ENCODE measurements at places on chromosomes 3 and 15. TPM values are rescaled to one million over a fixed set of nuclear protein-coding genes. Genes with fewer than 3 reads are reported as not detected.

The ROPN1 gene
- not detected for polyA plus RNA-seq

The SKOR1 gene
- 0.25 TPM for polyA plus RNA-seq

The CHRNB4 gene
- 3.1 TPM for polyA plus RNA-seq

The DNAJC17 gene
- 38.5 TPM for polyA plus RNA-seq

The GXYLT2 gene
- polyA plus RNA-seq = 11.1 TPM

The SOX14 gene
- polyA plus RNA-seq = not detected

The CA12 gene
- 151 TPM for polyA plus RNA-seq

The APOD gene
- 11.7 TPM for polyA plus RNA-seq

The FBLN2 gene
- 24.2 TPM for polyA plus RNA-seq

The OR5H14 gene
- not detected for polyA plus RNA-seq

The CADM2 gene
- polyA plus RNA-seq = 0.45 TPM

The NUP210 gene
- 23.7 TPM for polyA plus RNA-seq

The SERPINI2 gene
- 0.86 TPM for polyA plus RNA-seq

The AMOTL2 gene
- 72.1 TPM for polyA plus RNA-seq

The PCYT1A gene
- 38.8 TPM for polyA plus RNA-seq

The CPLX3 gene
- polyA plus RNA-seq = not detected

The NGLY1 gene
- polyA plus RNA-seq = 41.5 TPM

The SLC27A2 gene
- polyA plus RNA-seq = 64.1 TPM

The SLC28A2 gene
- polyA plus RNA-seq = 0.44 TPM

The CHRNA5 gene
- polyA plus RNA-seq = 10.0 TPM

The TF gene
- 3.9 TPM for polyA plus RNA-seq

The TTC21A gene
- polyA plus RNA-seq = 7.3 TPM

The POC1A gene
- 8.1 TPM for polyA plus RNA-seq

The SNX22 gene
- polyA plus RNA-seq = 0.83 TPM

The RAP2B gene
- 7.3 TPM for polyA plus RNA-seq

The FBXW12 gene
- polyA plus RNA-seq = 0.35 TPM

The GPR27 gene
- 8.1 TPM for polyA plus RNA-seq

The SPCS1 gene
- 166 TPM for polyA plus RNA-seq

The P2RY1 gene
- 3.1 TPM for polyA plus RNA-seq

The SNUPN gene
- polyA plus RNA-seq = 32.7 TPM

The ECT2 gene
- 33.7 TPM for polyA plus RNA-seq

The AADACL2 gene
- polyA plus RNA-seq = not detected

The SI gene
- polyA plus RNA-seq = not detected

The ANKDD1A gene
- polyA plus RNA-seq = 4.4 TPM

The CCR9 gene
- polyA plus RNA-seq = 0.11 TPM

The SH3BP5 gene
- 59.4 TPM for polyA plus RNA-seq

The HHLA2 gene
- 16.8 TPM for polyA plus RNA-seq

The GOLGA6L9 gene
- 7.4 TPM for polyA plus RNA-seq

The ACTR8 gene
- 44.0 TPM for polyA plus RNA-seq

The GRK7 gene
- not detected for polyA plus RNA-seq

The ASB14 gene
- 0.58 TPM for polyA plus RNA-seq

The LRRC31 gene
- polyA plus RNA-seq = 0.37 TPM

The CCDC39 gene
- 5.2 TPM for polyA plus RNA-seq

The THSD4 gene
- polyA plus RNA-seq = 33.2 TPM

The CNTN3 gene
- 6.3 TPM for polyA plus RNA-seq

The EPHB1 gene
- 6.8 TPM for polyA plus RNA-seq

The AMIGO3 gene
- 0.93 TPM for polyA plus RNA-seq

The SSUH2 gene
- 5.0 TPM for polyA plus RNA-seq

The SPESP1 gene
- polyA plus RNA-seq = 5.8 TPM

The GUCA1C gene
- polyA plus RNA-seq = 0.21 TPM

The TMC3 gene
- polyA plus RNA-seq = 0.10 TPM

The ZIC4 gene
- not detected for polyA plus RNA-seq

The POLQ gene
- 5.9 TPM for polyA plus RNA-seq

The MAGI1 gene
- polyA plus RNA-seq = 28.3 TPM

The WNT5A gene
- 44.3 TPM for polyA plus RNA-seq
